Stimulated activated CD8-positive, alpha-beta memory T cell treated with anti-CD3 and anti-CD28 coated beads, Interleukin-4, amount 100 ng/mL, for 1 hour (primary cell): ENCODE measurements at places on chromosomes 2 and 18.

GRCh38 chr18:39647627-39648534 is 2082.3 kb upstream of the CELF4 start:
- no peak for DNase-seq

DNA sequence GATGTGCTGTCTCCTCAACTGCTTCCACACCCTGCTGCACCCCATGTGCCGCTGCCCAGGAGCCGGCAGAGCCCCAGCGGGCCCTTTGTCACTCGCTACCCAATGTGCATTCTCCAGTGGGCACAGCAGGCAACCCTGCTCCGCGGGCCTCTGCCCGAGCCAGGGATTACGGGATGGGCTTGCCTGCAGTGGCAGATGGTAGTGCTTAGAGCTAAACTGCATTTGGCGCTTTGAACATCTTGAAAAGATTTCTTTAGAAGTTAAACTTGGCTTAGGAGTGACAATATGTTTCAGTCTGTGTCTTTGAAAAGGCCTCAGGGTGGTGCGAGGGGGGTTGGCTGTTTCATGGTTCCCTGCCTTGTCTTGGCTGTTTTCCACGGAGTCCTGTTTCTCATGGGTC is 84.0 kb upstream of the BOD1L2 start:
- DNase-seq, result no peak

DNA sequence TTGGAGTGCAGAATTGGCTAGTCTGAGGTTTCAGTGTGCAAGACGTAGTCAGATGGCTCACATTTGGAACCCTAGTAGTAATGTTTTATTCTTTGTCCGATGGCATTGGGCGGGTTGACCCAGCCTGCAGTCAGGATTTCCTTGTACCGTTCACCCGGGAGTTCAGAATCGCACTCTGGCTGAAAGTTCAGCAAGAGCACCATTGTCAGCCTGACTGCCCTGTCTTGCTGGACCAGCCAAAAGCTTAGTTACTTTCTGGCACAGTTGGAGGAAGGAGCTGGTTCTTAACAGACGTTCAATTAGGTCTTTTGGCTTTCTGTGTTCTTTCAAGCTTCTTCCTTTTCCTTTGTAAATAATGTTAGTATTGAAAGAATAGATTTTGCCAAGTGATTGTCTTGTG is 18.6 kb downstream of the RMC1 start:
- no peak for DNase-seq

- no peak for DNase-seq
Observed at GRCh38 chr2:25324905-25325592, 16.7 kb downstream of the DNMT3A start.

- DNase-seq, result peak; percentile 28
Observed at GRCh38 chr2:20350041-20350712, 467 bp downstream of the PUM2 start.

DNA sequence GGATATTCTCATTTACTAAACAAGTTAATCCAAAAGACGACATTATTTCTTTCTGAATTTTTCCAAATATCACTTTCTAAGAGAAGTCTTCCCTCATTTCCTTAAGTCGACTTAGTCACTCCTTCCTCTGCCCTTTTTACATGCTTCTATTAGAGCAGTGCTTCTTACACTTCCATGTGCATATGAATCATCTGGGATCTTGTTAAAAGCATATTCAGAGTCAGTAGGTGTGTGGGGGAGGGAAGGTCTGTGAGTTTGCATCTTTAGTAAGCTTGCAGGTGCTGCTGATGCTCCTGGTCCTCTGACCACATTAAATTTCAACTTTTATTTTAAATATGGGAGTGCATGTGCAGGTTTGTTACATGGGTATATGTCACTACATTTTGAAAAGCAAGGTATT is 582.6 kb downstream of the NRXN1 start:
- no peak for DNase-seq

GRCh38 chr2:194826241-194826640 is 830.8 kb upstream of the SLC39A10 start:
- no peak for DNase-seq

- DNase-seq, result no peak
Observed at GRCh38 chr2:104406261-104406726, 447.6 kb upstream of the POU3F3 start.

DNA sequence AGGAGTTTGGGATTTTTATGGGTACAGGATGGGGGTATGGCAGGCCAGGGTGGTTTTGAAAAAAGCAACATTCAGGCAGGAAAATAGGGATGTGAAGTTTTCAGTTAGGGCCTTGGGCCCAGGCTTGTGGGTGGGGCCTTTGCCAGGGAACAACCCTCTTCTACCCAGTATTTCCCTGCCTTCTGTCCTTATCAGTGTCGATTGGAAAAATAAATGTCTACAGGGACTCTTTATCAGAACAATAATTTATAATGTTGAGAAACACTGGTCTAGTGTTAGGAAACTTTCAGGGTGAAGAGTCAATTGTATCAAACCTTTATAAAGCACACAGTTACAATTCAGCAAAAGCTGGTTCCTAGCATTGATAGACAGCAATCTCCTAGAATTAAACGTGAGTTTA is 214.1 kb upstream of the NABP1 start:
- DNase-seq, result no peak

DNA sequence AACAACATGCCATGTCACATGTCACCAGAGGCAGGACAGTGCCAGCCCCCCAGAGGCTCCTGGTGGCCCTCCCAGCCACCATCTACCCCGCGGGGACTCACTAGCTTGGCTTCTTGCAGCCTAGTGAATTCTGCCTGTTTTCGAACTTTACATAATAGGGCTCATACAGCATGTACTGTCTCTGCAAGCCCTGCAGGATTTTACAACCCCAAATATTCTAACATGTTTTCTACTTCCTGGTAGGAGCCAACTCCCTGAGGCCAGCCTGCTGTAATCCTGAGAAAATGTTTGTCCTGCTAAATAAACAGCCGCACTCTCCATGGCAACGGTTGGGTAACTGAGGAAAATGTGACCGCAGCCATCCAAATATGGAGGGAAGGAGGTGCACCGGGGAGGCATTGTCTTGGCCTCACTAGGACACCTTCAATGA is 2.7 kb downstream of the PER2 start:
- no peak for DNase-seq

DNA sequence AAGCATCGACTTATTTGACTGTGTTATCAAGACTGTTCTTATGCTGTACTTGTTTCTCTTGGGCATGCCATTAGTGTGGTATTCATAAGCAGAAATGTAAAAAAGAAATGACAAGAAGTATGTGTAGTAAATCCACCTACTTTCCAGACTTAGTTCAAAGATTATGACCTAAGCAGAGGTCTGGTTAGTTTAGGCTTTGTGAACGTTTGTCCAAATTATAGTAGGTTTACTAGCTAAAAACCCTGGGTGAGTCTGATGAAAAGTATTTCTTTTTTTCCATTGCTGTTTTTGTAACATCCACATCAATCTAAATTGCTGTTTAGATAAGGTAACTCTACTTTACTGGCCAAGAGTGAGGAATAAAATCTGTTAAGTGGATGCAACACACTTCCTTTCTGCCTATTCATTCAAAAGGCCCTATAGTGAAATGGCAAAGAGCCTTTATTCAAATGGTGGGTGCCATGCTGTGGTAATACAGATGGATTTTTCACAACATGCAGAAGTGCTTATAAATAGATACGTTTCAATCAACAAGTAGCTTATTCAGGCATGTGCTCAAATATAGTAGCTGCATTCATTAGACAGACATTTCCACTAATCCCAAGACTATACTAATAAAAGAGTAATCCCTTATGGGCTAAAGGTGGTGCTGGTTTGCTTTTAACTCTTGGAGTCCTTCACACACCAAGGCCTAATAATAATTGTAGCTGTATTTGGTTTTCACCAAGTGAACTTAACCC is 122.5 kb upstream of the LTBP1 start:
- DNase-seq, result no peak
